ENCODE measurements at places on chromosomes 13 and 19. TPM values are rescaled to one million over a fixed set of nuclear protein-coding genes. Genes with fewer than 3 reads are reported as not detected.

GRCh38 chr13:90201202-90201601, 1146.3 kb upstream of the MIR17HG start:
- no peak for DNase-seq

DNA sequence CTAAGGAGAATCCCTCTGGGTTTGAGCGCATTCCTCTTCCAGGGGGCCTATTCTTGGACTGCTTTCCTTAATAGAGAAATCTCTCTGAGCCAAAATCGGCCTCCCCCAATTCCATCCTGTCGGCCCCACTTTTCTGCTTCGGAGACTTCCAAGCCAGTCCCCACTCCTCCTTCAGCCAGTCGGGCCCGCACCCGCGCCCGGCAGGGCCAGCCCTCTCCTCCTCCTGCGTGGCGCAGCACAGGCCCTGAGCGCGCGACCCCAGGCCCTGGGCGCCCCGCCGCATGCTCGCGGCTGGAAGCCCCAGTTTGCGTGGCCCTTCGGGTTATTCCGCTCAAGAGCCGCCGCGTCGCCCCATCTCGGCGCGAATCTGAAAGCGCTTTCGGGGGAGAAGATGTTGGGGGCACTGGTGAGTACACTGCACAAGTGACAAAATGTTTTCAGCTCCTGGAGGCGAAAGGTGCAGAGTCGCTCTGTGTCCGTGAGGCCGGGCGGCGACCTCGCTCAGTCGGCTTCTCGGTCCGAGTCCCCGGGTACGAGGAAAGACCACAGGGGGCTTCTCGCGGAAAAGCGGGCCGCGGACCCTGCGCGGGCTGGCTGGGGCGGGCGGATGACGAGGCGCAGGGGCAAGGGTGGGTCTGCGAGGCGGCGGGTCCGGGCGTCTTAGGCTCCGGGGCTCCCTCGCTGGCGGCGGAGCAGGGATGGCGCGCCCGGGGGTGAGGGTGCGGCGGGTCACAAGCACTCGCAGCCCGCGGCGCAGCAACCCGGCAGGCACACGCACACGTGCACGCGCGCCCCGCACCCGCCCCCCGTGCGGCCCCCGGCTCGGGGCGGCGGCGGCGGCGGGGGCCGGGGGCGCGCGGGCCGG, at the start of gene IL17D:
Gene IL17D, plus strand, starts transcription at position 785 of the 865 bp plus-strand sequence. CDS start 303 bp downstream, outside the sequence.
- DNase-seq: no peak

GRCh38 chr13:43240278-43240677, 216.9 kb downstream of the DNAJC15 start:
- DNase-seq: no peak

DNA sequence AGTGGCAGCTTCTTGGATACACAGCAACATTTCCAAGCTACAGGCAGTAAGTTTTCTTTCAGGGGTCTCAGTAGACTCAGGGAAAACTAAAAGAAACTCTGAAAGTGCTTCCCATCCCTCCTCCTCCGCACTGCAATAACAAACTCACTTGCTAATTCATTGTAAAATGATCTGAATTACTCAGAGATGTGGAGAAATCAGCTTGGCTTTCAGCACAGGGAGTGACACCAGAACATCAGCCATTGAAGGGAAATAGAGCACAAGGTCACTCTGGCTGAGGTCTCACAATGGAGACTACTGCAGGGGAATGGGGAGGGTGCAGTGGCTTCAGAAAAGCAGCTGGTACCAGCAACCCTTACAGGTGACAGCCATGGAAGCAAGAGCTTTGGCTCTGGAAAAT, 137.3 kb upstream of the SERP2 start:
- DNase-seq: no peak

DNA sequence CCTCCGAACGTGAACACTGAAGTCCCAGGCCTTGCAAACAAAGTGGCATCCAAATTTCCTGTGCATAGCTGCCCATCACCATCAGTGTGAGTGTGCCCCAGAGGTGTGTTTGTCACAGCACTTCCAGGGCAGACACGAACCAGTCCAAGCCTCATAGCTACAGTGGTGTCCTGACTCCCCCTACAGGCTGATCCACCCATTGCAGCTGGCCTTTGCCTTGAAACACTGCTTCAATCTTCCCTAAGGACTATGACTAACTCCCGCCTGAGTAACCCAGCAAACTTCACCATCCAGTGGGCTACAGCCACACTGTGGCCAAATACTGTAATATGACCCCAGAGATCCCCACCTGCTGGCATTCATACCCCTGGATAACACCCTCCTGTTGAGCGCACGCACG, 3.9 kb downstream of the ZNF266 start:
- no peak for DNase-seq

GRCh38 chr13:74324338-74324737, 190.1 kb upstream of the KLF12 start:
- no peak for DNase-seq

Gene CDX2
- not detected for total RNA-seq

GRCh38 chr19:16627193-16627927, 644 bp downstream of the MED26 start:
- DNase-seq: no peak

DNA sequence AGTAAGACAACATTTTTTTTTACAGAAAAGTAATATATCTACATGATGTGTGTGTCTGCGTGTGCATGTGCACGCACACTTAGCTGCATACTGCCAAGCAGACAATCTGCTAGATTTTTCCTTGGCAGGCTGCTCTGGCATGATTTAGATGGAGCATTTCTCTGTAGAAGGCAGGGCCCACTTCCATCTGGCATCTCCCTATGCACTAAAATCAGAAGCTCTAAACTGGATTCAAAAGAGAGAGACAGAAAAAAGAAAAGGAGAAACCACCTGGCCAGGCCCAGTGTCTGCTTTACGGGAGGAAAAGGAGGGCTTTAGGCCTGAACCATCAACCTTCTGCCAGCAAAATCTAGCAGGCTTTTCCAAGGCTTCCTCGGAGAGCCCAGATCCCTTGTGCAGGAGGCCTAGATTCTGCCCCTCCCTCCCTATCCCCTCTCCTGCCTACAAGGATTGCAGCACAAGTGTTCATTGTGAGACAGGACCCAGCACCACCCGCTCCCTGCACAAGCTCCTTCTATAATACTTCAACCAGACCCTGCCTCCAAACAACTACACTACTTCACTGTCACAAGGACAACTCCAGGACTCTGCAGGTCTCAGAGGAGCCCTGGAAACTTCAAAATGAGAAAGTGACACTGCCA, 99.3 kb downstream of the DOCK9 start:
- no peak for DNase-seq

- no peak for DNase-seq
Observed at GRCh38 chr13:106090001-106090400, 445.5 kb downstream of the EFNB2 start.

- no peak for DNase-seq
Observed at GRCh38 chr13:90385781-90386489, 961.6 kb upstream of the MIR17HG start.

Data from epithelial cell of proximal tubule (primary cell).